ENCODE measurements at places on chromosomes 5 and 9. TPM values are rescaled to one million over a fixed set of nuclear protein-coding genes. Genes with fewer than 3 reads are reported as not detected.

GRCh38 chr5:1050423-1051365, 42.1 kb downstream of the NKD2 start:
- peak; percentile 2 for DNase-seq

PKD2L2 gene
- not detected for total RNA-seq

DNA sequence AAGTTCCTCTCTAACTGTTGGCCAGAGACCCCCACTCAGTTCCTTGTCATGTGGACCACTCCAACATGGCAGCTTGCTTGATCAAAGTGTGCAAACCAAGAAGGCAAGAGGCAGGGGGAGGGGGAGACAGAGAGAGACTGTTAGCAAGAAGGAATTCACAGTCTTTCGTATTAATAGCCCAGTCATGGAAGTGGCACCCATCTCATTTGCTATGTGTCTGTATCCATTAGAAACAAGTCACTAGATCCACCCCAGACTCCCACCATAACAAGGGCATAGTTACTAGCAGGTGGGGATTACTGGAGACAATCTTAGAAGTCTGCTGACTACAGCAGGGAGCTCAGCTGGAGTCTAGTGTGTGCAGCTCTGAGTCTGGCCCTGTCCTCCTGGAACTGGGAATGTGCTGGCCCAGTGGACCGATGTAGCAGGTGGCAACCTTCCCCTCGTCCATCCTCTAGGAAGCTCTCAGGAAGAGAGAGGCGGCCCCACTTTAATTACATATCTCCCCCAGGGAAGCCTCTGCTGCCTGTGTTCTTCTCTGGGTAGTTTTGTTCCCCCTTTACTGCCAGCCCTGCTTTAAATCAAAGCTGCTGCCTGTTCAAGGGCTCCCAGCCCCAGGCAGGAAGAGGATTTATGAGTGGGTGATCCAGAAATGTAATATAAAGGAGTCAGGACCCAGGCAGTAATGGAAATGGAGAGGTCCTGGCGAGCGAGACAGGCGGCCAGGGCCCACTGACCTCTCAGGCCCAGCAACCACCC, 47.8 kb upstream of the ALDH1B1 start:
- DNase-seq, result no peak

- no peak for DNase-seq
Observed at GRCh38 chr5:110738503-110738811, 350 bp upstream of the SLC25A46 start.

- no peak for DNase-seq
Observed at GRCh38 chr5:82374637-82375036, 96.5 kb upstream of the RPS23 start.

DNA sequence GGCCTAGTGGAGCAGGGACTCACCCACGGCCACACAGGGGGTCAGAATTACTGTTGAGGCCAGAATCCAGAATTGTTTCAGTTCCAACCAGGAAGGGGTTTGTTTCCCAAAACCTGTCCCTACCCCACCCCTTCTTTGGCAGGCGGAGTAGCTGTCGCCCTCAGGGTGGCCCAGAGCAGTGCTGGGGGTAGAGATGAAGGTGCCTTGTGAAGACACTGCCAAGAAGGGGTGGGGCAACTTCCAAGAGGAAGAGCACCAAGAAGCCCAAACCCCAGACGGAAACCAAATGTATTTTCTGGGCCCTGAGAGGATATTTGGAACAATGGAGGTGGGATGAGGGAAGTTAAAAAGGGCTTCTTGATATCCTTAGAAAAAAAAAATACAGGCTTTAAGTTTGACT, 11.4 kb upstream of the NDST1 start:
- DNase-seq, result no peak

CERT1 gene
- 38.9 TPM for total RNA-seq

DNA sequence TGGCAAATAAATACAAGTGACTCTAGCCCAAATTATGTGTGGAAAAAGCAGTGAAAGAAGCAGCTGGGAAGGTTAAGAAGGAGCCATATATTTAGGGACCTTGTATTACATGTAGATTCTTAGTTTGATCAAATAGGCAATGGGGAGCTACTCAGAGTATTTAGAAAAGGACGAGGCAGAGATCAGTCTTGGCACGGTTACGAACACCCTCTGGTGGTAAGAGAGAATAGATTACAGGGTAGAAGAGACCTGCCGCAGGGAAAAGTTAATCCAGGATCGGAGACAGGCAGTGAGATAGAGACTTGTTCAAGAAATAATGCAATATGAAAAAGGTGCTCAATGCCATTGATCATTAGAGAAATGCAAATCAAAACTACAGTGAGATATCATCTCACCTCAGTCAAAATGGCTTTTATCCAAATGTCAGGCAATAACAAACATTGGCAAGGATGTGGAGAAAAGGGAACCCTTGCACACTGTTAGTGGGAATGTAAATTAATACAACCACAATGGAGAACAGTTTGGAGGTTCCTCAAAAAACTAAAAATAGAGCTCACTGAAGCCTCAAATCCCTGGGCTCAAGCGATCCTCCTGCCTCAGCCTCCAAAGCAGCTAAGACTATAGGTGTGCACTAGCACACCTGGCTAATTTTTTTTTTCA, 12.0 kb downstream of the INIP start:
- peak; percentile 78 for DNase-seq

BHMT gene
- total RNA-seq, result 2.3 TPM

CDH9 gene
- total RNA-seq, result 0.31 TPM

DNA sequence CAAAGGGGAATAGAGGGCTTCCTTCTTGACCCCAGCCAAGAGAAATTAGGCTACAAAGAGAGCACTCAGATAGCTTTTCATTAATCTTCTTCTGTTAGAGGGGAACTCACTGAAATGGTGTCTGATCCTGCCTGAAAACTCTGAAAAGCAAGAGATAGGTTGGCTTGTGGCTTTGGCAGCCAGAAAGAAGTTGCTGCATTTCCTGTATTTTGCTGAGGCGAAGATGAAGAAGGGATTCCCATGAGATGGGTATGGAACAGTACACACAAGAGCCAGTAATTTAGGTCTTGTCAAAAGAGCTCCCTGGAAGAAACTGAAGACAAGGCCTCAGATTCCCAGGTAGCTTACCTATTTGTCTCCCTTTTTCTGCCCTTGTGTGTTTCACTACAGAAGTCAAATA, 120.9 kb upstream of the TARS1 start:
- no peak for DNase-seq

DNA sequence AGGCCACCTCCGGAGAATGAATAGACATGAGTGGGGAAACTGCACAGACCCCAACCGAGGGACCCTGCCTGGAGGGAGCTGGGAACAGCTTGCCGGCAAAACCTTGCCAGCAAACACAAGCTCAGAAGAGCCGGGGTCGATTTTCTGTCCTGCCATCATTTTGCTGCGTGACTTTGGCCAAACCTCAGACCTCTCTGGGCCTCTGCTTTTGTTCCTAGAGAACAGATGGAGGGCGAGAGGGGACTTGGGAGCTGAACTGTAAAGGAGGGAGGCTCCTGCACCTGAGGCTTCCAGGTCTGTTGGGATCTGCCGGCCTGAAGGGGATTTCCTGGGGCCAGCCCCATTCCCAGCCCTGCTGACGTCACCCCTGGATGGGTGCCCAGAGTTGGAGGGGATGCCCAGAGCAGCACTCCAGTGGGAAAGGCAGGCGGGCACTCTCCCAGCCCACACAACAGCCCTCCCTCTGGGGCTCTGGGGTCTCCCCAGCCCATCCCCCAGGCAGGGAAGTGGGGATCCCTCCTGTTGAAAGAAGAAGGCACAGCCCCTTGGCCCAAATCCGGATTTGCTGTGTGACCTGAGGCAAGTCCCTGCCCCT, 40.4 kb upstream of the SYNPO start:
- no peak for DNase-seq
